ENCODE measurements at places on chromosomes 5 and 9.

- no peak for DNase-seq
These were observed 12.3 kb upstream of the PANK3 start for GRCh38 chr5:168591302-168592013.

GRCh38 chr9:111481885-111482636 lies 2.1 kb downstream of the ECPAS start:
- no peak for DNase-seq

DNA sequence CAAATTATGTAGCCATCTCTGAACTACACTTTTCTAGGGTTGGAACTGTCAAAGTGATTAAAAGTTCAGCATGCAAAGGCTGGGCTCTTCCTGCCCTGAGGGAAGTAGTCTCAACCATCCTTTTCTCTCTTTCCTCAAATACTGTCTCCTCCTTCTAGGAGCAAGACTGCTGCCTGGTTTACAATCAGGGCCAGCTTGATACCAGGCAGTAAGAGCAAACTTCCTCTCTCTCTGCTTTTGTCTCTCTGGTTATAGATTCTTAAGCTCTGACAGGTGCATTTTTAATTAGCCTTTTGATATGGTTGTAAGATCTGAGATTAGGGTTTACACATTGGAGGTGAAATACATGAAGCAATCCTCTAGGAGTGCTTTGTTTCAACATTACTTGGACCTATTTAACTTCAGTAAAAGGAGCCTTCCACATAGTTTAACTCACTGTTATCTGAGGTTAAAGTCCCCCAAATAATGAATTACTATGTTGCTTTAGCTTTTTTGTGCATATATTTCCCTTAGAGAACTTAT lies 436.1 kb downstream of the SPATA31D1 start:
- no peak for DNase-seq

GRCh38 chr5:101482931-101483330 lies 579.8 kb upstream of the ST8SIA4 start:
- no peak for DNase-seq

All from tongue (tissue), 3 donors.